ENCODE measurements at places on chromosomes 7 and 10. TPM values are rescaled to one million over a fixed set of nuclear protein-coding genes. Genes with fewer than 3 reads are reported as not detected.

RHOBTB1 gene
- total RNA-seq: 16.6 TPM

DNA sequence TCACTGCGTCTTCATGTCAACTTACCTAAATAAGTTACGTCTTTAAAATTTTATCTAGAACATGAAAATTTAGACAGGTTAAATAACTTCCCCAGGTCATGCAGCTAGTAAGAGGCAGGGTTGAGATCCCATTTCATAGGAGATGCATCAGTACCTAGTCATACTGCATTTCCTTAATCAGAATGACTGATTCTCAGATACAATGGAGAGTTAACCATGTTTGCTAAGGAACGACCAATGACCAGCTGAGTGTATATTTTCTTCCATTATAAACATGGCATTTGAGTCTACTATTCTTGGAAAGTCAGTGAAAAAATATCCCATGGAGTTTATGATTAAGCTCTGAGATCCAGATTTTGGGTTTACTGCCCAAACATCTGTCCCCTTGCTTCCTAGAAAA, 39.6 kb downstream of the ENTPD1 start:
- DNase-seq: no peak

DNA sequence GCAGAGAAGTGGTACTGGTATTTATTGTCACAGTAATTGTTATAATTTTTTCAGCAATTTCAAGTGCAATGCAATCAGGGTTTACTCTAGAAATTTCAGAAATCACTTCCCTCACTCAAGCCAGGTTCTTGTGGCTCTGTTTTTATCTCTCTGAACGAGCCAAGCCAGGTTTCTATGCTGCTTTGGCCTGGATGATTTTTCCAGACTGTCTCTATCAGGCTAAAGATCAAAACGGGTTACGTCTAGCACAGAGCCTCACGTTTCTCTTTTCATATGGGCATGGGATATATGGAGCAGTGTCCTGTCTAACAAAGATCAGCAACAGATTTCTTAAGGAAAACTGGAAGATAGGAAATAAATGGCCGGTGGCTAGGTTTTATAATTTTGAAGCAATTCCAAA, 1105.3 kb downstream of the NRG3 start:
- no peak for DNase-seq

DNA sequence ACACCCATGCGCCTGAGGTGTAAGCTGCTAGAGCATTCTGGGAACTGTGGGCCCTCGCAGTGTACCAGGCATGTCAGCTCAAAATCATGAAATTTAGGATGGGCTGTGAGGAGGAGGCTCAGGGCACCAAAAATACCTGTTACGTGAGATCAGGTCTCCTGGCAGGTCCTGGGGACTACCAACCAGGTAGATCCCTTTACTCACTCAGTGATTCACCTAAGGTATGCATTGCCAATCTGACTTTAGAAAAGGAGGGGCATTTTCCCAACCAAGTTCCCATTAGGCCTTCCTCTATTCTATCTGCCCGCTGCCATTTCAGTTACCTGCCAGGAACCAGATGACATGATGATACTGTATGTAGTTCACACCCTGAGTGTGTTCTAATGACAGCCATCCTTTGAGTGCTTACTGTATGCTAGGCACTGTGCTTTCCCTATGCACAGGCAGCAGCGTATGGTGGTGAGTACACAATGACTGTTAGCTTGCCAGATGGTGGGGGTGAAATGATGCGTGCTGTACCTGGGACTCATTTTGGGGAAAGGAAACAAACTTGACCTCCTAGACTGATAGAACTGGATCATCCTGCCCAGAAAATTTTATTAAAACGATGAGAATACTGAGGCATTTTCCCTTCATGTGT, 62.0 kb downstream of the CFAP58 start:
- no peak for DNase-seq

NRBF2 gene
- 8.9 TPM for total RNA-seq

DNA sequence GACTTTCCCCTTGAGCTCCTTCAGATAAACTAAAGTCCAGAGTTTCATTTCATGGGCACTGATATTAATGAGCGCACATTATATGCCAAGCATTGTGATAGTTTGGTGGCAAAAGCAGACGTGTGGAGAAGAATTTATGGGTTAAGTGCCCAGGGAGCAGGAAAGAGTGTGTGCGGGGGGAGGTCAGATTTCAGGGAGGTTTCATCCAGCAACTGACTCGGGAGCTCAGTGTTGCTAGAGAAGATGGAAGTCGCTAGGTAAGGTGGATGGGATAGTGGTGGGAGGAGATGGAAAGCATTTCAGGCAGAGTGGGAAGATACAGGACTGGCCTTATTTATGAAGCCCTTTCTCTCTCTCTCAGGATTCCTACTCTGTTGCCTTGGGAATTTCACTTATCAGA, 223.0 kb downstream of the SNX10 start:
- no peak for DNase-seq
